ENCODE measurements at places on chromosomes 11 and 22. TPM values are rescaled to one million over a fixed set of nuclear protein-coding genes. Genes with fewer than 3 reads are reported as not detected.
A peak's percentile ranks its signal among the peaks of the same experiment; 100 is the strongest.

DNA sequence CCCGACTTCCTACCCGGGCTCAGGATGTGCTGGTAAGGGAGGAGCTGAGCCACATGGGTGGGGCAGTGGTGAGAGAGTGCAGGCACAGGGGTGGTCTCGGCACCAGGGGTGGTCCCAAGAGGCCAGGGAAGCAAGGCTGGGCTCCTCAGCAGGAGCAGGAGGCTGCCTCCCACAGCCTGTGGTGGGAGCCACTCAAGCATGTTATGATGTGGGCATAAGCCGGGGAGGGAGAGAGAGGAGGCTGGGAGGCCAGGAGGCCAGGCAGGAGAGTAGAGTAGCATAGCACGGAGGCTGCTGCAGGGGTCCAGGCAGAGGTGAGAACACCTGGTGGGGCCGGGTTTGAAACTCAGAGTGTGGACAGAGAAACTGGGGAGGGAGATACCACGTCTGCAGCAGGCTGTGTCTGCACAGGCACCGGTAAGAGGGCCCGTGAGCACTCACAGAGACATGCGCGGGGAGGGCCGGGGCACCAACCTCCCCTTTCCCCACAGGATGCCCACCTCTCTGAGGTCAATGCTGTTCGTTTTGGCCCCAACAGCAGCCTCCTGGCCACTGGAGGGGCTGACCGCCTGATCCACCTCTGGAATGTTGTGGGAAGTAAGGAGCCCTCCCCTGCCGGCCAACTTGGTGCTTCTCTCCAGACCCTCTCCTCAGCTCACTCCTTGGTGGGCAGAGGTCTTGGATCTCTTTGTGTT, 10.7 kb downstream of the ATG16L2 start:
- no peak overlapping the region for H3K4me3 ChIP-seq
- peaks cover 5% of the 10 kb centered on the region for H3K4me1 ChIP-seq
- DNase-seq = no peak
- peaks cover 6% of the 10 kb centered on the region for H3K27me3 ChIP-seq
- H3K27ac ChIP-seq = peak overlapping the region; percentile 49
- H3K36me3 ChIP-seq = peaks cover 3% of the 10 kb centered on the region

Gene TRIM49D1
- not detected for total RNA-seq

Gene NRIP3
- 0.65 TPM for total RNA-seq

Gene USP47
- total RNA-seq = 85.8 TPM

GRCh38 chr22:31250740-31251600, 38.9 kb downstream of the LIMK2 start:
- H3K4me1 ChIP-seq = peaks cover 31% of the 10 kb centered on the region
- no peak overlapping the region for H3K4me3 ChIP-seq

DNA sequence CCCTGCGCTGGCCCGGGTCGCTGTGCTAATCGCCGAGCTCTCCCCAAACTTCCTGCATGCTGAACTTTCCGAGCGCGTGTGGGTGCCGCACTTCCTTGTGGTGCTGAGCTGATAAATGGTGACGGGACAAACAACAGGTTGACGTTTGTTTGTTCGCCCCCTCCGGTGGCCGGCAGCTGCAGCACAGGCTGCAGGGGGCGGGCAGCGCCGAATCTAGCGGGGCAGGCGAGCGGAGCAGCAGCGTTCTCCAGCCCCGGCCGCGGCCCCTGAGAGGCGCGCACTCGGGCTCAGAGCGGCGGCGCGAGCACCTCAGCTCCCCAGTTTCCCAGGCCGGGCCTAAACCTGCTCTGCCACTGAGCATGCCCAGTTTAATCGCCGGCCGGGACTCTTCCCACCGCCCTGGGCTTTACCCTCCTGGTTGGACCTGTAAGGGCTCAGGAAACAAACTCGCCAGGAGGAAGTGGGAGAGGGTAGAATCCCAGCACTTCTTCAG, at the start of gene PDGFD:
Gene PDGFD (minus strand): TSS at position 120 of the 493 bp plus-strand sequence.
- H3K27me3 ChIP-seq = peaks cover 11% of the 10 kb centered on the region
- H3K36me3 ChIP-seq = no peaks in the 10 kb centered on the region
- DNase-seq = peak; percentile 81
- H3K4me1 ChIP-seq = peaks cover 6% of the 10 kb centered on the region
- peak within 1 kb of the TSS; percentile 87 for H3K4me3 ChIP-seq

Gene RHOD
- 20.6 TPM for total RNA-seq

DNA sequence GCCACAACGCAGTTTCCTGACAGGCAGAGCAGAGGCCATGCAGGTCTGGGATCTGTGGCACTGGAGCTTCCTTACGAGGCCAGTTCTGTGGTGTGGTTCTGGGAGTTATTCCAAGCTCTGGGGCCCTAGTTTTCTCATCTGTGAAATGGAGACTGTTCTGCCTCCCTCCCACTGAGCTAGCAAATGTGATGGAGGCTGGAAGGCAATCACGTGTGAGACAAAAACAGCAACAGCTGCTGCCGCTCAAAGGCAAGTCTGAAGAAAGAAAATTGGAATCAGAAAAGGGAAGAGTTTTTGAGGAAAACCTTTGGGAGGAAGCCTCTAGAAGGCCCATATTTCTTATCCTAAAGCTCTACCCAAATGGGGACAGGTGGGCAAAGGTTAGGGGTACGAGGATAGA, 8.3 kb upstream of the RIC3 start:
- H3K4me3 ChIP-seq = no peak overlapping the region
- no peak overlapping the region for H3K27ac ChIP-seq
- no peaks in the 10 kb centered on the region for H3K4me1 ChIP-seq
- no peaks in the 10 kb centered on the region for H3K36me3 ChIP-seq

DNA sequence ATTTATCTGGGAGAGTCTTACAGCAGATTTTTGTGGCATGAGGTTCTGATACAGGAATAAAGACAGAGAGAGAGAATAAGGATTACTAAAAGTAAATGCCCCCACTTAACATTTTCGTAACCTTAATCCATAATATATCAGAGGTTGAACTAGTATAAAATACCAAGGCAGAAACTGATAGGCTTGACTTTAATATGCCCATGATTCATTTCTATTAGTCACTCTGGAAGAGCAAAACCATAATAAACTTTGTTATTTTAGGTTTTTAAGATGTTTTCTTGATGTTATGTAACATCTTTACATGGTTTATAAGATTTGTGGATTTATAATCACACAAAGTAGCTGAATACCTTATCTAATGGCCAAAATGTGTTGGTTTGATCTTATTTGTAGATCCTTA, 19.1 kb downstream of the GUCY1A2 start:
- H3K4me1 ChIP-seq = peaks cover 32% of the 10 kb centered on the region
- H3K4me3 ChIP-seq = no peak overlapping the region
- H3K36me3 ChIP-seq = peaks cover 1% of the 10 kb centered on the region

DNA sequence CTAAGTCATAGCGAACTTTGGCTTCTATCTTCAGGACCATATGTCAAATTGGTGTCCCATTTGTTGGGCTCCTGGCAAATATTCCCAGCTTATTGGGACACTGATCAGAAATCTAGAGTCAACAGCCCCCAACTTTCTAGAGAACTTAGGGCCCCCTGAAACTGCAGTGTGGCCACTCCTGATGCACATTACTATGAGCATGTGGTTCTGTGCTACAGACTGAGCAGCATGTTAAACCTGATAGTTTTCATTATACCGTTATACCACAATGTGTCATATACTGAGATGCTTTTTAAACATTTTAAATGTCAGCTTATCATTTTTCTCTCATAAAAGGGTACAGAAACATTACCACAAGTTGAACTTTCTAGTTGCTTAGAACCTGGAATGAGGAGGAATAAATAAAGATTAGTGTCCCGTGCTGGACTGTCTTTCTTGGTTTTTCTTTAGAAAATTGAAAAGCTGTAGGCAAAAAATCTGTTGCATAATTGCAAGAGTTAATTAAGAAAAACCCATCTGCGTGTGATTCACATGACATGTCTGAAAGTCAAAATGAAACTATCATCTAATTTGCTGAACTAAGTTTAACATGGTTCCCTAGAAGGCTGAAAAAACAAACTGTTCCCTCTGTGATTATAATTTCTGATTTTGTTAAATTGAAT, 16.4 kb upstream of the CTSC start:
- H3K4me3 ChIP-seq = no peak overlapping the region
- H3K27ac ChIP-seq = no peak overlapping the region
- H3K4me1 ChIP-seq = no peaks in the 10 kb centered on the region
- H3K27me3 ChIP-seq = peaks cover 3% of the 10 kb centered on the region
- no peaks in the 10 kb centered on the region for H3K36me3 ChIP-seq

DNA sequence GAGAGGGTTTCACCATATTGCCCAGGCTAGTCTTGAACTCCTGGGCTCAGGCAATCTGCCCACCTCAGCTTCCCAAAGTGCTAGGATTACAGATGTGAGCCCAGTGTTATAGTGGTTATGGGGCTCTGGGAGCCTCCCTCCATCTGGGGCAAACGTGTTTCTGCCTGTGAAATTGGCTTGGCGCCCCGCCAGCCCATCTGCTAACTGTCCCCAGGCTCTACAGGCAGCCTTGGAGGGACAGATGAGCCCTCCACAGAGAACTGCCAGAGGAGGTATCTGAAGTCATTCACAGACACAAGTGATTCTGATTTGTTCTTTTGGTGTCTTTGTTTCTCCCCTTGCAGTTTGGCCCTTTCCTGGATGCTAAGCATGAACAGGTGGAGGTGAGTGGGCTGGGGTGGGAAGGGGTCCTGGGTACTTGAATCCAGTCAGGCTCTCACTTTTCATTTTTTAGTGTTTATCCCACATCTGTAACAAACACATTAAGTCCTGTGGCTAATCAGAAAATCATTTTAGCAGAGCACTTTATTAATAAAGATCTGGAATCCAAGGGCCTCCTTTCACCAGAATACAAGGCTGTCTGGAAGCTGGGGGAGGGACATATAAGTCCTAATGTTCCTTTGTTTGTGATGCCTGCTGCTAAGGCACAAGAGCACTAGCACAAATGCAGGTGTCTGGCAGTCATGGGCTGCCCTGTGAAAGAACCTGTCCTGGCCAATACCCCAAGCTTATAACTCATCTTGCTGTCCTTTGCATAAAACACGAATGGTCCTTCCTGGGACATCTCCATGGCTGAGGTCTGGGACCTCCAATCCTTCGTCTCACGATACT, 25.7 kb upstream of the CDC42EP2 start:
- peaks cover 2% of the 10 kb centered on the region for H3K4me1 ChIP-seq
- H3K4me3 ChIP-seq = no peak overlapping the region
- H3K36me3 ChIP-seq = peaks cover 13% of the 10 kb centered on the region
- no peak for DNase-seq

DNA sequence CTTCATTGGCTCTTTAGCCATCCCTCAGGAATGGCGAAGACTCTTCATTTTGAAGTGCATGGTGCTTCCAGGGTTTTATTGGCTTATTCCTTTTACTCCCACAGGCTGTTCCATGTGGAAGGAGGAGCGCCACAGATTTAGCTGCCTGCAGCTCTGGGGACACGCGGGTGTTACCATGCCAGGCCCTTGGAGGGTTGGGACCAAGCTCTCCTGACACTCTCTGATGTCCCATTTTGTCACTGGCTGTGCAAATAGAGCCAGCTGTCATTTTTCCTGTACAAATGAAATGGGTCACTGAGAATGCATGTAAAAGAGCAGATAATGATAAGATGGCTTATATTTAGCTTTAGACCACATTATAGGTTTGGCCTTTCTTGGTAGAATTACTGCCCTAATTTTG, 9.2 kb downstream of the THYN1 start:
- no peak overlapping the region for H3K4me3 ChIP-seq
- no peak overlapping the region for H3K27ac ChIP-seq
- no peaks in the 10 kb centered on the region for H3K27me3 ChIP-seq
- no peaks in the 10 kb centered on the region for H3K4me1 ChIP-seq
- peaks cover 19% of the 10 kb centered on the region for H3K36me3 ChIP-seq

Gene MYBPC3
- 0.10 TPM for total RNA-seq

GRCh38 chr11:96317985-96318384, 25.0 kb downstream of the MAML2 start:
- H3K27me3 ChIP-seq = no peaks in the 10 kb centered on the region
- no peak for DNase-seq
- peaks cover 25% of the 10 kb centered on the region for H3K4me1 ChIP-seq
- no peak overlapping the region for H3K27ac ChIP-seq
- no peak overlapping the region for H3K4me3 ChIP-seq
- H3K36me3 ChIP-seq = peaks cover 4% of the 10 kb centered on the region

GRCh38 chr11:70483917-70484316, 85.6 kb downstream of the CTTN start:
- H3K27ac ChIP-seq = no peak overlapping the region
- peaks cover 15% of the 10 kb centered on the region for H3K36me3 ChIP-seq
- no peak overlapping the region for H3K4me3 ChIP-seq

- peak overlapping the region; percentile 39 for H3K27ac ChIP-seq
- H3K36me3 ChIP-seq = no peaks in the 10 kb centered on the region
- peaks cover 39% of the 10 kb centered on the region for H3K4me1 ChIP-seq
- no peak for DNase-seq
These were observed 2.2 kb downstream of the FXYD2 start for GRCh38 chr11:117822074-117823033.

DNA sequence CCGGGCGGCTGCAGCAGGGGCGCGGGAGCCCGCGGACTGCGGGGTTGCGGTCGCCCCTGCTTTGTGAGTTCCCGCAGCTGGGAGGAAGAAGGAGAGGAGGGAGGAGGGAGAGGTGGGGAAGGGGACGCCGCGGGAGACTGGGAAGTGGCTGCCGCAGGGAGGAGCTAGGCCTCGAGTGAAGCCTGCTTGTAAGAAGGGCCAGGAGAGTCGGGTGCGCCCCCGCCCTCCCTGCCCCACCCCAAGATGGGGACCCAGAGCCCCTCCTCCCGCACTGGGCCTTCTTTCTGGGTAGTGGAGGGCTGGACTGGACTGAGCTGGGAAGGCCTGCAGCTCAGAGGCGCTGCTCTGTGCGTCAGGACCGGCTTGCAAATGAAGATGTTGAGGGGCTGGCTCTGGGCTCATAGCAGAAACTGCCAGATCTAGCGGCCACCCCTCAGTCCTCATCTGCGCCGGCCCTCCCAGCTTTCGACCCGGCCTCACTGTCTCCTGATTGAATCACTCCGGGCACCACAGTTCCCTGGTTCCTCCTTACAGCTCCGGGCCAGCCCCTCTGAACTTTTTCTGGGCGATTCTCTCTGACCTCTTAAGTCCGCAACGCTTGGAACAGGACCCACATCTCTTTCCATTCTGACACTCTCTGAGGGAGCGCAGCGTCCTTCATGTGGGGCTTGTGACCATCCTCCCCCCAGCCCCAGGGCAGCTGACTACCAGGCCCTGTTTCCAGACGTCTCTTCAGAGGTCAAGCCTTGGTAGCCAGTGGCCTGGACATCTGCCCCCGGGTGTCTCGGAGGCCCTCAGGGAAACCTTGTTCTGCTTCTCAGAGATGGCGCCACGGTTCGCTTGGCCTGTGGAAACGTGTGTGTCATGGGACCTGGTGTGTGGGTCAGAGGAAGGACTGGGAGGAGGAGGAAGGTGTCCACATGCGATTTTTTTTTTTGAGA, 21.9 kb downstream of the SERPINH1 start:
- peak overlapping the region; percentile 79 for H3K4me3 ChIP-seq
- no peaks in the 10 kb centered on the region for H3K27me3 ChIP-seq
- H3K36me3 ChIP-seq = no peaks in the 10 kb centered on the region
- peak overlapping the region; percentile 94 for H3K27ac ChIP-seq

- peaks cover 9% of the 10 kb centered on the region for H3K4me1 ChIP-seq
- H3K27me3 ChIP-seq = no peaks in the 10 kb centered on the region
These were observed 46.3 kb upstream of the RAPSN start for GRCh38 chr11:47495011-47495855.
